Pericardium fibroblast (primary cell): ENCODE measurements at places on chromosomes 16 and 17. TPM values are rescaled to one million over a fixed set of nuclear protein-coding genes. Genes with fewer than 3 reads are reported as not detected.

RNF222 gene
- total RNA-seq: not detected in 2 replicates

MMP28 gene
- total RNA-seq: 8.5 and 12.9 TPM in 2 replicates

HOXB1 gene
- total RNA-seq: not detected in 2 replicates

CNTD1 gene
- total RNA-seq: not detected in 2 replicates

CBFA2T3 gene
- total RNA-seq: not detected in 2 replicates

RSL1D1 gene
- 107 and 167 TPM in 2 replicates for total RNA-seq

KCNJ16 gene
- total RNA-seq: 0.34 TPM in 1 of 2 replicates, not detected in the other

EPN3 gene
- total RNA-seq: 0.23 and 0.51 TPM in 2 replicates

KRTAP4-6 gene
- total RNA-seq: not detected in 2 replicates
